GM23338 (cell line): ENCODE measurements at places on chromosomes 1 and 21. TPM values are rescaled to one million over a fixed set of nuclear protein-coding genes. Genes with fewer than 3 reads are reported as not detected.

Gene MAP10
- polyA plus RNA-seq = 2.3 and 2.9 TPM in 2 replicates

Gene SMCP
- not detected in 2 replicates for polyA plus RNA-seq

Gene KRTAP21-2
- polyA plus RNA-seq = not detected in 2 replicates

Gene TSACC
- 9.3 and 9.8 TPM in 2 replicates for polyA plus RNA-seq
